ENCODE measurements at places on chromosomes 16 and 17.

GRCh38 chr16:14509675-14510132, 120.4 kb downstream of the PARN start:
- DNase-seq = no peak

DNA sequence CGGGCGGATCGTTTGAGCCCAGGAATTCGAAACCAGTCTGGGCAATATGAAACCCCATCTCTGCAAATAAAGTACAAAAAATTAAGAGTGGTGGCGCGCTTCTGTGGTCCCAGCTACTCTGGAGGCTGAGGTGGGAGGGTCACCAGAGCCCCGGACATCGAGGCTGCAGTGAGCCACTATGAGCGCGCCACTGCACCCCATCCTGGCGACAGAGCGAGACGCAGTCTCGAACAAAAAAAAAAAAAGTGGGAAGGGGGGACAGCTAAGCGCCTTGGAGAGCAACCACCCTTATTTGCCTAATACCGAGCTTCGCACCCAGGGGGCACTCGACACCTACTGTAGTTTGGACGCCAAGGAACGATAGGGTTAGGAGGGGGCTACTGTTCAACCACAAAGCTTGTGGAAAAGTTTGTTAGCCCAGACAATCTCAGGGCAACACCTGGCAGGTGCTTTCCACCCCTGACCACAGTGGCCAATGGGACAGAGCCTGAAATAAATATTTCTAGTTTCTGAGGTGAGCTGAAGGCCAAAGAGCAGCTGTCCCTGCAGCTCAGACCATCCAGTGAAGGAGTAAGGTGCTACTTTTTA, 847 bp upstream of the PSMC3IP start:
- peak; percentile 70 for DNase-seq

GRCh38 chr17:1058423-1059130, 61.6 kb downstream of the TIMM22 start:
- DNase-seq = no peak

- no peak for DNase-seq
Measured at GRCh38 chr16:65809627-65810026, 556.9 kb upstream of the CDH5 start.

- DNase-seq = no peak
Measured at GRCh38 chr16:3051009-3051408, 4.6 kb downstream of the MMP25 start.

- no peak for DNase-seq
Measured at GRCh38 chr17:35920229-35920628, 10.3 kb downstream of the RDM1 start.

DNA sequence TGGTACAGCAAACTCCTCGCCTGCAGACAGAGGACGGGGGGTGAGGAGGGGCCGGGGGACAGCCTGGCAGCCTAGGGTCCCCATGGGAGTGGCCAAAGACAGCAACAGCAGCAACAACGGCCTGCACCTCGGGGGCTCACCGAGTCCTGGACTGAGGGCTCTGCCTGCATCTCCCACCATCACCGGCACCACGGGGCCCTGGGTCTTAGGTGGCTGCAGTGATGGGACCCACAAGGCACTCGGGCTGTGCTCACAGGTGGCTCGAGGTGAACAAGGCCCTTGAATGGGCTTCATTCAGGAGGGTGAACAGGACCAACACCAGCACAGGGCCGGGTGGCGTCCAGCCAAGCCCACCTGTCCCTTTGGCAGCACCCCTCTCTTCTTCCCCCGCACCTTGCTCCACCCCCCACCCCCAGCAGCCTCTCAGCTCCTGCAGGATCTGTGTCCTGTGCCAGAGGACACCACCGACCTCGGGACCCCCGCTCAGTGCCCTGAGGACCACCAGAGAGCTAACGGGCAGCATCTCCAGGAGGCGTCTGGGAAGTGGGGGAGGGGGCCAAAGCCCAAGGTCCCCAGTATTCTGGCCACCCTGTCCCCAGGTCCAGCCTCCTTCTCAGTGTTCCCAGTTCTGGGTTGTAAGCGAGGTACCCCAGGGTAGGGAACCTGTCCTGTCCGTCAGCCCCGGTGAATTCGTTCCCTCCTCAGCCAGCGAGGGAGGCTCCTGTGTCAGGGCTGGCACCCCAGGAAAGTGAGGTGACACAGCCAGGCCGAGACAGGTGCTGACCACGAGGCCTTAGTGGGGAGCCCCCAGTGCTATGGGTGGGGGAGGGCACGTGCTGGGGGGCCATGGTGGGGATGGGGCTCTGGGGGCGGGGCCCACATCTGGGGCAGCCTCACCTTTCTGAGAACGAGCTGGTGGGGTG, 94.3 kb downstream of the TBC1D16 start:
- no peak for DNase-seq

GRCh38 chr16:54424043-54424451, 137.5 kb upstream of the IRX3 start:
- no peak for DNase-seq

- DNase-seq = no peak
Measured at GRCh38 chr17:74833501-74834377, 25.9 kb downstream of the GRIN2C start.

GRCh38 chr17:30565073-30565935, 88.1 kb downstream of the GOSR1 start:
- no peak for DNase-seq

DNA sequence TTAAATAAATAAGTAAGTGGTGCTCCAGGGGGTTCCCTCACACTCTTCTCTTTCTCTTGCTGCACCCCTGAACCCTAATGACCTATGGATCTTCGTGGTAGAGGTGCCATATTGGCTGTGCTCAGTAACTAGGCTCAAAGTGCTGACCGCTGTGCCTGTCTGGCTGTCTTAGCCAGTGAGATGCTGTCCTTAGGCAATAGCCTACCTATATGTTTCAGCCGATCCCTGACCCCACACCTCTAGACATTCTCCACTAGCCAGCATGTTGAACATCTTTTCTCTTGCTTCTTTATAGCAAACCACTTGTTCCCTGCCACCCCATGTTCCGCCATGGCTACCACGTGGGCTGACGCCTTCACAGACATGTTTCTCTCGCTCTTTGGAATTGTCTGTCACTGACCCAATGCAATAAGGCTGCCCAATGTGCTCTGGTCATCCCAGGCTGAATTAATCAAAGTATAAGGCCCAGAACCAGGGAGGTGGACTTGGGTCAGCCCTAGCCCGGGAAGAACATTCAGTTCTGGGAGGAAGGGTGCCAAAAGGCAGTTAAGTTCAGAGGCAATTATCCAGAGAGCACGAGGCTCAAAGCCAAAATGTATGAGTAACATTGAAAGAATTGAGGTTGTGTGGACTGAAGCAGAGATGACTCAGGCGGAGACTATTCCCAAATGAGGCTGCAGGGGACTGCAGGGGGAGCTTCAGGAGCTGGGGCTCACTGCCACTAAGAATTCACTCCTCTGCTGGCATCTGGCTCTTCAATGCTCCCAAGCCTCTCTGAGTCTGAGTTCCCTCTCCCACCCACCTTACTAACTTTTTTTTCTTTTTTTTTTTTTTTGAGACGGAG, 28.7 kb upstream of the TNRC6A start:
- DNase-seq = peak; percentile 32

- DNase-seq = no peak
Measured at GRCh38 chr17:35546487-35546886, 9.0 kb upstream of the SLFN12L start.

- DNase-seq = no peak
Measured at GRCh38 chr16:27636453-27637240, 86.7 kb downstream of the KATNIP start.

GRCh38 chr16:24010440-24011089, 174.8 kb downstream of the PRKCB start:
- peak; percentile 50 for DNase-seq

GRCh38 chr17:40361063-40361924, 3.2 kb downstream of the GJD3 start:
- DNase-seq = no peak

- peak; percentile 24 for DNase-seq
Measured at GRCh38 chr17:35708149-35708548, 23.3 kb upstream of the RASL10B start.

- no peak for DNase-seq
Measured at GRCh38 chr16:21253470-21253869, 20.0 kb downstream of the ANKS4B start.

All from large intestine (tissue), 12 donors.